ENCODE measurements at places on chromosomes 5 and 9.
A peak's percentile ranks its signal among the peaks of the same experiment; 100 is the strongest.

GRCh38 chr9:121718084-121718483, 66.7 kb downstream of the DAB2IP start:
- no peak for DNase-seq

DNA sequence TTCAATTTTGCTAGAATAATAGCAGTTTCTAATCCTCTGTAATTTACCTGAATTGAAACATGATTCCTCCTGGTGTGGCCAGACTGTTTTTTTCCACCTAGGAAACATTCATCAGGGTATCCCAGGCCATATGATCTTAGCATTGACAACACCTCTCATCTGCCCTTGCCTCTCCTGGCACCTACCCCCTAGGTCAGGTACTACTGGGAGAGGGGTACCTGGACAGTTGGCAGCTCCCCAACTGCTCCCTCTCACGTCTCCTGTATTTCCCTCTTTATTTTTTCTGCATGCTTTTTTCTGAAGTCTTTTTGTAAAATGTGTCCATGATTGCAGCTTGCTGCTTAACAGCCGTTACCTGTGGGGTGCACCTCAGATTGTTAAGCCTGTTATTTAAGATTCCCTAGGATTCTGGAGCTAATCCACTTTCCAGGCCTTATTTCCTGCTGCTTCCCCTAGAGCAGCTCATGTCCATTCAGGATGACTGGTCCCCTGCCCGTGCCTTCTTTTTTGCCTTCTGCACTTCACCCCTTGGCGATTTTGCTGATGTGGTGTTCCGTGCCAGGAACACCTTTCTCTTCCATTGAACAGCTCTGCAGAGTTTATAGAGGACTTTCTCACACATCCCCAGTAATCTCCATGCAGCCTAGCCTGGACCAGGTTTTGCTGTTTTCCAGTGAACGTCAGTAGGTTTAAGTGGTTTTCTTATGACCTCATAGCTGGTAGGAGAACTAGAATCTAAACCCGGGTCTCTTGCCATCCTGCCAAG, 33.6 kb downstream of the SNX30 start:
- no peak for DNase-seq

GRCh38 chr9:133263557-133263956, 11.4 kb downstream of the ABO start:
- DNase-seq: no peak

- DNase-seq: no peak
Measured at GRCh38 chr5:139856714-139857113, 61.1 kb downstream of the PSD2 start.

DNA sequence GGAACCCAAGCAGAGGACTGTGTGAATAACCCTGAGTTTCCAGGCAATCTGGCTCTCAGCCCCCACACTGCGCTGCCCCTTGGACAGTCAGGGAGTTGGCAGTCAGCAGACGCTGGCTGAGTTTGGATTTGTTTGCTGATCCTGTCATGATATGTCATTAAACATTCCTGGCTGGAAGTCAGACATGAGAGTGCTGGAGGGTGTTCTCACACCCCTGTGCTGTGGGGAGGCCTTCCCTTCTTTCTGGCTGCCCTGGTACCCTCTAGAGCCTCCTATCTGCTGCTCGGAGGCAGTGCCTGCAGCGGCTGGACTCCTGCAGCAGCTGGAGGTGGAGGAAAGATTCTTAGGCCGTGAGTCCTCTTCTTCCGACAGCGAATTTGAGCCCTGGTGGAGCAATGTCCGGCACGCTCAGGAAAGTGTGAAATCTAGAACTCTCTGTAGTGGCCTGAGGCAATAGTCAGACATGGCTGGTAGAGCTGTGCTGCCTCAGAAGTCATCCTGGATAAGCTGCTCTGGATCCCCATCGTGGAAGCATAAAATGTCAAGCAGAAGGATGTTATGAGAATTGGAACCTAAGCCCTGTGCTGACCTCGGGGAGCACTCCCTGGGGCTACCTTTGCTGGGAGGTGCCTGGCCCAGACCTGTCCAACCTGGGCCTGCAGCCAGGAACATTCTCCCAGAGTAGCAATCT, 72.0 kb downstream of the PDE8B start:
- DNase-seq: no peak

DNA sequence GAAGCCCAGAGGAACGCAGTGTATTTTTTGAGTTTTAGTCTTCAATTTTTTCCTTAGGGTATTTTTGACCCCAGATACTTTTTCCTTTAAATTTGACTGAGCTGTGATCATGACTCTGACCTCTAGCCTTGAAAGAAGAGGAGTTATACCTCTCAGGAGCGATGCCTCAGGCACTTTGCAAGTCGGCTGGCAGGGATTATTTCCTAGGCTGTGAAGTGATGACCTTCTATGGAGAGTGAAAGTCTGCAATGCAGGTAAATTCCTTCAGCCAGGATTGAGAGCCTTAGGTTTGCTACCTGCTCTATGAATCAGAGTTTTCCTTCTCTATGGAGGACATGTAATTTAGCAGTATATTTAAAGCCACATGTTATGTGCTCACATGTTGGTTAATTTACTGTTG, 10.8 kb upstream of the NUDT12 start:
- no peak for DNase-seq

DNA sequence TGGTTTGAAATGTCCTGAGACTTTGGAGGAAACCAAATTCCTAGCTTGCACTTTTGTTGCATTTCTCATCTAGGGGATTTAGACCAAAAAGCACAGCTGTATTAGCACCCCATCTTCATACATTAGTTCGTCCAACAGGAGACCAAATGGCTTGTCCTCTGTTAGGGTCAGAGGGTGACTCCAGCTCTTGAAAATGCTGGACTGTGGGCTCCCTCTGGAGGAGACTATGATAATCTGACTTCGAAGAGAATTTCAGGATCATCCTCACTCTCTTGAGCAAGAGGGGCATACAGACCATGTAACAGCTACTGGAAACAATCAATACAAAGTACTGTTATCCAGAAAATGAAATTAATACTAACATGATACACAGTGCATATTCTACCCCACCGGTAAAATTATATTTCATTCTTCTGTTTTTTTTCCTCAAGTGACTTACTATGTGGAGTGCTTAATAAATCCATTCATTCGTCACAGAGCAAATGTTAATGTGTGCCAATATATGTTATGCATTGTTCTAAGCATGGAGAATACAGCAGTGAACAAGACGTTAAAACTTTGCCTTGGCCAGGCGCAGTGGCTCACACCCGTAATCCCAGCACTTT, 63.7 kb upstream of the PPP2CA start:
- DNase-seq: peak; percentile 62

DNA sequence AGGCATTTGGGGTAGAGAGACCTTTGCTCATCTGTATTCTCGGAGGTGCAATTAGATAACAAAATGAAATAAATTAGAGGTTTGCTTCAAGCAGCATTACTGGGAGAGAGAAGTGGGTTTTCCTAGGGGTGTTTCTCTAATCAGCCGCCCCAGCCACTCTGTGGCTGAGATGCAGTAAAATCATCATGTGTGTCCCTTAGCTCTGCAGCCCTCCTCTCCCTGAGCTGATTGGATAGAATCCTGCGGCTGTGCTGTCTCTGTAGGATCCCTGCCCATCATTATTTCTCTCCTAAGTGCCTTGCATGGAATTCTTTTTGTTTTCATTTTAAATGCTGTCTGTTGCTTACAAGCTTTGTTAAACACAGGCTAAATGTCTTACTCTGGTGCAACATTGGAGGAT, 171.4 kb downstream of the SH3GL2 start:
- DNase-seq: no peak

- no peak for DNase-seq
Measured at GRCh38 chr9:70100362-70100761, 56.7 kb downstream of the MAMDC2 start.
